ENCODE measurements at places on chromosomes 5 and 9.

GRCh38 chr5:32508806-32509805, 64.6 kb upstream of the ZFR start:
- no peak for DNase-seq

- DNase-seq, result no peak
Observed at GRCh38 chr5:110932755-110933488, 138.6 kb upstream of the TSLP start.

- no peak for DNase-seq
Observed at GRCh38 chr5:60961685-60962084, 16.7 kb downstream of the NDUFAF2 start.

DNA sequence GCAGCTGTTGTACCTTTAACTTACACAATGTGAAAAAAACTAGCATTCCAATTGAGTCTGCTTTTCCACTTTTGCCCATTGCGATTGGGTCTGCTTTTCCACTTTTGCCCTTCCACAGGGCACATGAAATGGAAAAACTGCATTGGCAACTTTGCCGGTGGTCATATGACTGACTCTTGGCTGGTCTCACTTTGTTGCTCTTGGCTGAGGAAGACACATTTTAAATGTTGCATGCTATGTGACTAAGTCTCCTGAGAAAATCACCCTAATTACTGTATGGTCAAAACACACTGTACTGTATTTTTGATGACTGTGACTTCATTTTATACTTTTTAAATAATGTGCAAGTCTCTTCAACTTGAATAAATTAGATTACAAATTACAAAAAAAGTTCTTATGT, 1.6 kb upstream of the OXCT1 start:
- DNase-seq, result no peak

- no peak for DNase-seq
Observed at GRCh38 chr5:2105141-2105540, 222.4 kb upstream of the IRX4 start.

- DNase-seq, result peak; percentile 15
Observed at GRCh38 chr9:14428781-14429230, 114.9 kb upstream of the NFIB start.

GRCh38 chr9:91557327-91557726, 133.7 kb upstream of the NFIL3 start:
- no peak for DNase-seq

GRCh38 chr9:133658442-133659431, 22.6 kb downstream of the DBH start:
- DNase-seq, result no peak

- no peak for DNase-seq
Observed at GRCh38 chr5:40390281-40391149, 289.2 kb upstream of the PTGER4 start.

DNA sequence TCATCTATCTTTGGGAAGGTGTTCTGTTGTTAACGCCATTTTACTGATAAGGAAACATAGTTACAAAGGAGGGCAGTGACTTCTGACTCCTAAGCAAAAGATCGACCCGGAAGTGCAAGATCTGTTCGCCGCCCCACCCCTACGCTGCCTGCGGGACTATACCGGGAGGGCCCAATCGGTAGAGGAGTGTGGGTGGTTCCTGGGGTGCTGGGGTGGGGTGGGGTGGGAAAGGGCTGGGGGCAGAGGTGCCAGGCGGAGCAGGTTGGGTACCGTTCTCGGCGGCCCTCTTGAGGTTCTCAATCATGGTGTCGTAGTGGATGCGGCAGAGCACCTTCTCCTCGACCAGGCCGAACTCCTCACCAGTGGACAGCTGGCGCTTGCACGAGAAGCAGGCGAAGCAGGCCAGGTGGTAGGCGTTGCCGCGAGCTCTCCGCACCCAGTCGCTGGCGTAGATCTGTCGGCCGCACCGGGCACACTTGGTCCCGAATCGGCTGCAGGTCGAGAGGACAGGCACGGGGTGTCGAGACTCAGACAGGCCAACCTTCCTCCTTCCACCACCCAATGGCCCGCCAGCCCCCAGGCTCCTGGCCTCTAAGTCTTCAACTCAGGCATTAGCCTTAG, 11.8 kb downstream of the LHX6 start:
- DNase-seq, result no peak

DNA sequence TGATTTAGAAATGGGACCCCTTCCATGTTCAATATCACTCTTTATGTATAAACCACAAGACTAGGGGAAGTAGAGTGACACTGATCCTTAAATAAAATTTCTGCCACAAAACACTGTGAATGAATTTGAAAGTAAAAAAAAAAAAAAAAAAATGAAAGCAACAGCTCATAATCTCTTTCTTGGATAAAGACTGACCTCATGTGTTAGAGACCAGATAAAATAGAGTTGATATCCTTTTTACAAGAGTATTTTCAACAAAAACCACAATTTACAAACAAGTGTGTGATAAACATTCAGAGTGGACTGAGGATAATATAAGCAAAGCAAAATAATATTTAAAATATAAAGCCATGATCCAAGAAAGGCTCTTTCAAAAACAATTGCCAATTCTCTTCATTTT, 180.2 kb downstream of the FBXL17 start:
- DNase-seq, result no peak

GRCh38 chr5:111730659-111731382, 26.2 kb downstream of the NREP start:
- no peak for DNase-seq

DNA sequence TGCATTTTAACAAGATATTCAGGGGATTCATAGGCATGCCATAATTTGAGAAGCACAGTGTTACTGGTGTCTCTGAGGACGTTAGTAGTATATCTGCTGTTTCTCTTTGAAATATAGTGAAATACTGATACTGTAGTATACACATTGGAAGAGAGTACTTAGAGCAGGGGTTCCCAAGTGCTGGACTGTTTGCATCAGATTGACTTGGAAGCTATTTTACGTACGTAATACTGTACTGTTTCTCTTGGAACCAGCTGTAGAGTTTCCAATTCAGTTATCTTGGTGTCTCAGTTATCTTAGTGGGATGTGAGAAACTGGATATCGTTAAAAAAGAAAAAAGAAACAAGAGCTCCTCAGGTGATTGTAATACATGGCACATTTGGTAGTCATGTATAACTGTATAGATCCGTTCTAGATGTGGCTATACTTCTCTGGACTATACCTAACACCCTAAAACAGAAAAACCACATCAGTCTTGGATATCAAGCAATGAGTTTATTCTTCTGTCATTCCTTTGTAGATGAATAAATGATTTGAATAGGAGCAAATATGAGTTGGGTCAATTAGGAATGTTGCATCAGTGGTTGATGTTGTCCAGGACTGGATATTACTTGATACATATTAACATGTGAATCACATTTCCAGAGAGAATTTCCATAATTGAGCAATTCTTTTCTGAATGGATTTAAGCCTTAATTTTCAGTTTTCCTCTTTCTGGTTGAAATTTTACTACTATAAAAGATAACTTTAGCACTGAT, 33.4 kb downstream of the PRRC1 start:
- DNase-seq, result no peak

DNA sequence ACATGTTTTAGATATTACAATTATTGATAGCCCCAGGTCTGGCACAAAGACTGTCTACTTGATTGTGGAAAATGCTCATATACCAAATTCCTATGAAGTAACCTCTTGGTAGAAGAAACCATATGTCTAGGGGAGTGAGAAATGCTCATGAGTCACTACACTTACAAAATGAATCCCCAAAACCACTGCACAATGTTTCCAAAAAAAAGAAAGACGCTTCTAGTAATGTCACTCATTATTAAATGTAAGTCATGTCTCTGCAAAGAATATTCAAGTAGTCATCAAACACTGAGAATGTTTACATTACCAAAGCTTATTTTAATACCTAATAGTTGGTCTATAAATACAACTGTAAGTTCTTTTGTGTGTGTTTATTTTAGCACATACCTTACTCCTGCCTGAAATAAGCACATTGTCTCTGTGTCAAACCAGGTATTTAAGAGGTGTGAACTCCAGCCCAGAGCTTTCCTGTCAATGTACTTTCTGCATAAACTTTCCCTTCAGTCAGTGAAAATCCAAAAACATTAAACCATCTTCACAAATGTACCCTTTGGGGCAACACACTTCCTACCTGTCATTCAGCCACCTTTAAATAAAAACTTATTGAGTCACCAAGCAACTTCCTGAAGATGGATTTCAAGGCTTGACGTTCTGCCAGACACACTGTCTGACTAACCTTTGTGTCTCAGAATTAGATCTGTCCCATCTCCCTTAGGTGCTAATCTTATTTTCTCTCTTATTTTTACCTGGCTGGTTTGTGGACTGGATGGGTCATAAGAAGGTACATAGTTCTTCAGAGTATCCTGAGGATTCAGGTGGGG, 194.0 kb downstream of the NFIB start:
- DNase-seq, result no peak

DNA sequence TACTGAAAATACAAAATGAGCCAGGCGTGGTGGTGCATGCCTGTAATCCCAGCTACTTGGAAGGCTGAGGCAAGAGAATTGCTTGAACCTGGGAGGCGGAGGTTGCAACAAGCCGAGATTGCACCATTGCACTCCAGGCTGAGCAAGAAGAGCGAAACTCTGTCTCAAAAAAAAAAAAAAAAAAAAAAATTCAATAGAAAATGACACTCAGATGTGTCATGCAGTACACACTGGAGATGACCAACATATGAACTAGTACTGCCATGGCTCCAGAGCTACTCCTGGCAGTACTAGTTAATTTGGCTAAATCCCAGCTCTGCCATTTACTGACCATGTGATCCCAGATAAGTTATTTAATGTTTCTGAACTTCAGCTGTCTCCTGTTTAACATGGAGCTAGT, 7.3 kb downstream of the ATOX1 start:
- no peak for DNase-seq

DNA sequence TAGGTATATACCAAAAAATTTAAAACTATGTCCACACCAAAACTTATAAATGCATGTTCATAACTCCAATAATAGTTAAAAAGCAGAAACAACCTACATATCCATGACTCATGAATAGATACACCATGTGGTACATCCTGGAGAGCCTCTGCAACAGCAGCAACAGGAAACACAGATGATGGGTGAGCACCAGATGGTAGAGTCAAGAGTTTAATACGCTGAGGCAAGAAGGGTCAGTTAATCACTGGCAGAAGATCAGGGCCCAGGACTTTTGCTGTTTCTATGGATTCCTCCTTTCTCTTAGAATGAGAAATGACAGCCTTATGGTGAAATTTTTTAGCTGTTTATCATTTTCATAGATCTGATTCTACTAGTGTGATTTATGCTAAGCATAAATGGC, 351.8 kb upstream of the ADAMTSL1 start:
- no peak for DNase-seq

- DNase-seq, result no peak
Observed at GRCh38 chr5:60232036-60232795, 338.7 kb upstream of the PDE4D start.

DNA sequence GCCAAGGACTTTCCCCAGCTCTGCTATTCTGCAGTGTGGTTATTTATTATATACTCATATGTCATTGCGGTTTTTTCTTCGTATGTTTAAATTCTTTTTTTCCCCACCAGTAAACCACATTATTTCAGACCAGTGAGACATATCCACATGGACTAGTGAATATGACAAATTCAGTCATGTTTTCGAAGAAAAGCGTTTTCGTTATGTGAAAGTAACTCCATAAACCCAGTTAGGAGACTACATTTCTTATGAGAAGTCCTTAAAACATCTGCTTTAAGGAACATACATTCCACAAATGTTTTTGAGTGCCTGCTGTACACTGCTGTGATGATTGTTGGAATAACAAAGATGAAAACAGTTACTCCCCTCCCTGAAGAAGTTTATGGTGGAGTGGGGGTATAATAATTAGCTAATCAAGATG, 591.8 kb upstream of the CLINT1 start:
- no peak for DNase-seq

- no peak for DNase-seq
Observed at GRCh38 chr5:170361616-170362015, 27.6 kb downstream of the KCNMB1 start.

- no peak for DNase-seq
Observed at GRCh38 chr5:884345-885126, 8.1 kb downstream of the BRD9 start.

DNA sequence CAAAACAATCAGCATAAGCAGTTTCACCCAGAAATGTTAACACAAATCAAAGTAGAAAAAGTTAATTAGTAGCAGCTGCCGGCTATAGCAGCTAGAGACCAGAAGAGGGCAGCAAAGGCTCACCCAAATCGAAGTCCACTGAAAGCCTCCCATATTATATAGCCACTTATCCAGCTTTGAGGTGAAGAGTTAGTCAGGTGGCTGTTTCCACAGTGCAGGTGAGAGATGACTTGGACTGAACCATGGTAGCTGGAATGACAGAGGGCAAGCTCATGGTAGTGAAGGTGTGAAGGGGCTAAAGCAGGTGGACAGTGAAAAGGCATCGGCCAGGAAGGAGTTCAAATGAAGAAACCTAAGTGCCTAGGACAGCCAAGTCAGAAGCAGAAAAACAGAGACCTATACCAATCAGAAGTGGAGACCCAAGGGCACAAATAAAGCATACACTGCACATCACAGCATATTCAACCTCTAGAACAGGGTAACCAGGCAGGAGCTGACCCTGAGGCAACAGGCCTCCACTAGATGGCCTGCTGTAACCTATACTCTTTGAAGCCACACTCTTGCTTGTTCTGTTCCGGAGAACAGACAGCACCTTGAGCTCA, 7.2 kb upstream of the RNF38 start:
- peak; percentile 19 for DNase-seq

GRCh38 chr5:112290691-112291090, 128.4 kb downstream of the EPB41L4A start:
- no peak for DNase-seq

DNA sequence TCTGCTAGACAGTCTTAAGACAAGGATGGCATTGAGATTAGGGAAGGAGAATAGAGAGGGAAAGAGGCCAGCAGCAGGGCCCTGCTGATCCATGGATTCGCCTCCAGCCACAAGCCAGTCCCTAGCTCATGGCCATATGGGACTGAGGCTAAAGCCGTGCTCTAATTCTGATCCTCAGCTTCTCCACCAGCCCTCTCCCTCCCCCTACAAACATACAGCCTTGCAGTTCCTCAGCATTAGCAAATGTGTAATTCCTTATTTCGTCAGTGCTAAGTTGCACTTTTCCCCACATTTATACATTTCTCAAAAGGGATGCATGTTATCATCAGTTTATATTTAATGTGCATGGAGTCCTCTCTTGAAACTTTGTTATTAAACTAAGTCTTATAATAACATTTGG, 34.8 kb downstream of the ZNF462 start:
- no peak for DNase-seq

GRCh38 chr5:112533362-112533761, 114.3 kb upstream of the EPB41L4A start:
- no peak for DNase-seq

DNA sequence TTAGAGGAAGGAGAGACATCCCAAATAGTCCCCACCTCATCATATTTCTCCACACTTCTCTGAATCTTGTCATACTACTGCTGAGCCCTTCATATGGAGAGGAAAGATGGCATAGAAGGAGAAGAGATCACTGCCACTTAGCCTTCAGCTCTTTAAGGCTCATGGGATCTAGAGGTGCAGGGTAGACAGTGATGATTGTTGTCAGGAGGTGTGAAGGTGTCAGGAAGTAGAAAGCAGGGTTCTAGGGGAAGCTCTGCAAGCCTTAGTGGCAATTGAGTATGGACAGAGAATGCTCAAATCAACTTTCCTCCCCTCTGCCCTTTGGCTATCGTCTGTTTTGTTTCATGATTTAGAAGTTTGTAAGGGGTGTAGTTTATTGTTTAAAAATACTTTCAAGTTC, 505.7 kb downstream of the ZNF608 start:
- no peak for DNase-seq
